Lower lobe of right lung (tissue), 2 donors: ENCODE measurements at places on chromosomes 7 and 10.

DNA sequence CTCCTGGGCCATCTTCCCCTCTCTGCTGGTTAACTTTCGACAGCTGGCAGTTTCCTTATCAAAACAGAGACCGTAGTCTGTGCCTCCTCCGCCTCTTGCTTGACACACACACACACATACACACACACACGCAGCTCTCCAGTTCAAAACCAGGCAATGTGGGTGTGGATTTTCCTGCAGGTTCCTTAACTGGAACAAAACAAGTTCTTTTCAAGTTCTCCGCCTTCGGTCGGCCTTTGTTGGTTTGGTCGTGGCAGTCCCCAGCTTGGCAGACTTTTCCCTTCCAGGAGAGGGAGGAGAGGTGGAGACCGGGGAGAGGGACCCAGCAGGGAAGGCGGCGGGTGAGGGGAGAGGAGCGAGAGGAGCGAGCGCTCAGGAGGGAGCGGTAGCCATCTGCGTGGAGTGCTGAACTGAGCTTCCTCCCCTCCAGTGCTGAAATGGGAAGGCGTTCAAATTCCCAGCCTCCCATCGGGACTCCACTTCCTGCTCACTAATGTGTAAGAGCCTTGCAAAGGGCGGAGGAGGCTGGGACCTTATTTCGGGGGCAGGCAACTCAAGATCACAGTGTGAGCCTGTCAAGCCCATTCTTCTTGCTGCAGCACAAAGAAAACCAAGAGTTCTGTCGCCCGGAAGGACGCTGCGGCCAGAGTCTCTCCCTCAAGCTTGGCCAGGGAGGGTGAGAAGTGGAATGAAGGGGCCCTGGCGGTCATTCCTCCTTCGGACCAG lies 120.6 kb downstream of the PRPF18 start:
- peak; percentile 58 for DNase-seq

GRCh38 chr7:100673942-100674410 lies 436 bp downstream of the GNB2 start:
- peak; percentile 78 for DNase-seq

GRCh38 chr7:95642173-95642572 lies 45.9 kb upstream of the PDK4 start:
- no peak for DNase-seq

DNA sequence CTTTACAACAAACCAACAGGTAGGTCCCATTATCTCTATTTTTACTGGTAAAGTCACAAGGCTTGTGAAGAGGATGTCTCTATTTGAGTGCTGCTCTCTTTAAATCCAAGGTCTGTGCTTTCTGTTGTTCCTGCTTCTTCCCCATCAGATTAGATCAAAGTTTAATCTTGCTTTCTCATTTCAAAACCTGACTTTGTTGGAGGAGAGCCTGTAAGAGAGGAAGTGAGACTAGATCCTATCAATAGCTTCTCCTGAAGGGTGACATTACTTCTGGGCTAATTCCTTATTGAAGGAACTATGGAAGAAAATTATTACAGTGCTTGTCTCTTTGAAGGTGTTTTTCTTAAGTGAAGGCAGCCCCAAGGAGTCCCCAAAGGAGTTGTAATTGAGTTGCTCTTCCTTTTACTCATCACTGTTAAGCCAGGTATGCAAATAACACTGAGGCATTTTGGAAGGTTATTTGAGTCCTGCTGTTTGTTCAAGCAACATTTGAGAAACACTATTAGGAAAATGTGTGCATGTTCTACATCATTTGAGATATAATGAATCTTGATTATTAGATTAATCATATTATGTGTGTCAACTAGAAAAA lies 146.2 kb upstream of the MBL2 start:
- DNase-seq = no peak

GRCh38 chr10:103504181-103504783 lies 10.8 kb downstream of the NEURL1 start:
- no peak for DNase-seq

DNA sequence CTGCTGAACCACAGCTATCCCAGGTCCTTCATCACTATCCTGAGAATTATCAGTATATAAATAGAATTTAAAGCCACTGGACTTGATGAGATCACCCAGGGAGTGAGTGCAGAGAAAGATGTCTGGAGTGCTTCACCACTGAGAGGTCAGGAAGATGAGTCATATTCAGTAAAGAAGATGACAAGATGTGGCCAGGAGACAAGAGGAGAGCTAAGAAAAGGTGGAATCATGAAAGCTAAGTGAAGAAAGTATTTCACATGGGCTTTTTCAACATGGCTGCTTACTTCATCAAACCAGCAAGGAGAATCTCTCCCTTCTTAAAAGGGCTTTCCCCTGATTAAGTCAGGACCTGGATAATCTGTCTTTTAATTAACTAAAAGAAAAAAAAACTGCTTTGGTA lies 9.1 kb upstream of the PRKAR2B start:
- DNase-seq = no peak
